ENCODE measurements at places on chromosomes 1 and 21. TPM values are rescaled to one million over a fixed set of nuclear protein-coding genes. Genes with fewer than 3 reads are reported as not detected.

TMEM81 gene
- total RNA-seq = 2.6 TPM

C1orf167 gene
- total RNA-seq = 1.5 TPM

HS2ST1 gene
- 36.5 TPM for total RNA-seq

ASTN1 gene
- total RNA-seq = 0.41 TPM

TRAPPC3 gene
- 97.3 TPM for total RNA-seq
